ENCODE measurements at places on chromosomes 1 and 21.

DNA sequence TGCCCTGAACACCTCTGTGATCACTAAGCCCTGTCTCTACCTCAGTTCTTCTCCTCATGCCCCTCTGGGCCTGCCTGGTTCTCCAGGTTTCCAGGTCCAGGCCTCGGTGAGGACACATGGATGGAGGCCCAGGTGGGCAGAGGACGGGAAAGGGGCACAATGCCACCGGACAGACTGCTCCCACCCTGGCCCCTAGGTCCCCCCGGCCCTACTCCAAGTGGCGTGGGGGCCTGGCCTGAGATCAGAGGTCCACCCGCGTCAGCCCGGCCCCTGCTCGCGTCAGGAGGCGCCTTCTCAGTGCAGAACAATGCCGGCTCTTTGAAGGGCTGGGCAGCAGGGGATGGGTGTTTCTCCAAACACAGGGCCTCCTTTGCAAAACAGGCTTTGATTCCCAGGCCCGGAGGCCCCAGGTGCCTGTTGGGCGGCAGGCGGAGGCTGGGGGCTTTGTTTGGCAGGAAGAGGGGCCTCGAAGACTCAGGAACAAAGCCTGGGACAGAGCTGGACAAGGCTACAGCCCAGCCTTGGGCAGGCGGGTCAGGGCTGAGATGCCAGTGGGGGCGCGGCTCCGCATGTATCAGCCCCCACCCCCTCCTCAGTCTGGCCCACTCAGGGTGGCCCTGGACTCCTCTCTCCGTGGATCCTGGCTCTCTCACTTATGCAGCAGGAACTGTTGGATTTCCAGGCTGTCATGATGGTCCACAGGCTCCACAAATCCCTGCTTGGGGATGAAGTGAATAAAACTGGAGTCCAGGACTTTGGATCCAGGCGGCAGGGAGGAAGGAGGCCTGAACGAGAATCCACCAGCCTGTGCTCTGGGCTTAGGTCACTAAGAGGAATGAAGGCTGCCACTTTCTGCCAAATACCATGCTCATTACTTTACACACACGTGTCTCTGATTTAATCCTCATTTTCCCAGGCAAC lies 77.4 kb upstream of the SLC2A1 start:
- no peak for DNase-seq

- DNase-seq = no peak
Observed at GRCh38 chr1:218524526-218524925, 179.4 kb downstream of the TGFB2 start.

GRCh38 chr1:52792036-52792435 lies 50.5 kb upstream of the ZYG11A start:
- DNase-seq = no peak

DNA sequence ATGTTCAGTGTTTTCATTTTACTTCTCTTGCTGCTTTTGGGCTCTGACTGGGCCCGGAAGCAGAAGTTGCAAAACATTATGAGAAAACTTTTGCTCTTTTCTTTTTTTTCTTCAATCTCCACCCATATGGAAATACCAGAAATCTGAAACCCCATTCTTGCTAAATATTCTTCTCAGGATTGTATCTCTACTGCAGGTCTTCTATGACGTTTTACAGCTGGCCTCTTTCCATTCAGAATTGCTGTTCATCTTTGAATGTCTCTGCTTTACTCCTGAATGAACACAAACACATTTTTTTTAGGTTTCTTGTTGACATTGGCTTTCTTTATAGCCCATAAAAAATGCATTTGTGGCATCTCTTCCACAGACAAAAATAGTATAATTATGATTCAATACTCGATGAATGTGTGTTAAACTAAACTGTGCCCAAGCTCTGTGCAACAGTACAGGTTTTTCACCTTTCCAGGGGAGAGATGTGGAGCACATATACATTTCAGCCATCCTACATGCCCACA lies 18.8 kb downstream of the PTPRC start:
- no peak for DNase-seq

GRCh38 chr1:113811888-113812660 lies at the start of gene RSBN1:
Gene RSBN1 (minus strand): TSS chr1:113812476. CDS start chr1:113812412, 64 bp downstream.
- peak; percentile 97 for DNase-seq
